ENCODE measurements at places on chromosomes 12 and 14. TPM values are rescaled to one million over a fixed set of nuclear protein-coding genes. Genes with fewer than 3 reads are reported as not detected.

Gene SIX1
- not detected for total RNA-seq

Gene SIRT4
- not detected for total RNA-seq

Gene RDH16
- 0.34 TPM for total RNA-seq

Gene PDZRN4
- total RNA-seq = not detected

Gene RPS6KL1
- 12.7 TPM for total RNA-seq

Gene RIMBP2
- not detected for total RNA-seq

Gene CFAP54
- total RNA-seq = 0.20 TPM

All from CD4-positive, alpha-beta T cell (primary cell).